Dermis microvascular lymphatic vessel endothelial cell (primary cell): ENCODE measurements at places on chromosomes 4 and X.

DNA sequence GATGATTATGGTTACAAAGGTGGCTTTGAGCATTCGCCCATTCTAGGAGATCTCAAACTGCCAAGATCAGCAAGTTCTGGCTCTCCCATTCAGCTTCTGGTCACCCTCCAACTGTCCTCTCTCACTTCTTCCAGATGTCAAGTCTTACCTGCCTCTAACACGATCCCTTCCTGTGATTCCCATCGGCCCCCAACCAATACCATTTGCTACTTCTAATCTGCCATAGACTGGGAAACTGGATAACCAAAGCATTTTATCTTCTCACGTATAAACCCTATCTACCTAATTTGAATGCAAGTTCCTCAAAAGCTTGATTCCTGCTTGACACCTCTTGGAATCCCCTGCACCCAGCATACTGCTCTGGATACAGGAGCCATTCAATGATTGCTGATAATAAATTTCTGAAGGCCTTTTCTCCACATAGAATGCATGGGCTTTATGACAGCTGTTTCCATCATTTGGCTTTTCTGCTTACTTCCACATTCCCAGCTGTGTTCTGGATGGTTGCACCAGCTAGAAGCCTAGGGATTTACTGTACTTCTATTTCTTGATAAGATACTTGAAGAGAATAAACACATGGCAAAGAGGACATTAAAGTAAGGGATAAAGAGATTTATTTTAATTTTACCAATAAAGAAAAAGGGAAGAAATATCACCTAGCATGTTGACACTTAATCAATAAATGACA, 9.6 kb downstream of the GPC4 start:
- no peak for DNase-seq

- no peak for DNase-seq
These were observed 121.7 kb upstream of the HAND2 start for GRCh38 chr4:173651651-173652282.

GRCh38 chrX:103927030-103927429, 35.4 kb upstream of the TMSB15B start:
- no peak for DNase-seq

DNA sequence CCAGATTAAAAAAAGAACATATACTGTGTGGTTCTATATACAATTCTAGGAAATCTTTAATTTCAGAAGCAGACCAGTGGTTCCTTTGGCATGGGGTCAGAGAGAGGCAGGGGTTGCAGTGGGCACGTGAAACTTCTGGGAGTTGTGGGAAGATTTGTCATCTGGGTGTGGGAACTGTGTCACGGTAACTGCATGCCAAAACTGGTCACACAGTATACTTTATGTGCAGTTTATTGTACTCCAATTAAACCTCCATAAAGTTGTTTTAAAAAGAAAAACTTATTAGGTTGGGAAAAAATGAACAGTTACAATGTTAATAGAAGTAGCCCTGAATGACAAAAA, 26.7 kb upstream of the STS start:
- DNase-seq: no peak

DNA sequence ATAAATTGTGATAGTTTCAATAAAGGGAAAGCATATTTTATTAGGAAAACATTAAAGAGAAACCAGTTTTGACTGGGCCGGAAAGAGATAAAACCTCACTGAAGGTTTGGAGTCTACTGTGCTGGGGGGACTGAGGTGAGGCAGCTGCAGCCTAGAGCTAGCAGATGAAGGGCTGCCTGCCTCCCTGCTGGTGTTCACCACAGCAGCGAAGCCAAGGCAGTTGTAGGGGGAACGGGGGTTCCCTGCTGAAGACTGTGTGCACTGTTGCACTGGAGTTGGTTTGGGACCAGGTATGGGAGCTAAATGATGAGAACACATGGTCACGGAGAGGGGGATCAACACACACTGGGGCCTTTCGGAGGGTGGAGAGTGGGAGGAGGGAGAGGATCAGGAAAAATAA, 546.5 kb upstream of the SMIM31 start:
- DNase-seq: no peak

GRCh38 chrX:72366178-72366577, 60.5 kb upstream of the CITED1 start:
- DNase-seq: no peak

- peak; percentile 17 for DNase-seq
These were observed 284.7 kb downstream of the CAMK2D start for GRCh38 chr4:113476800-113477199.

GRCh38 chr4:2741626-2742025, 14.5 kb downstream of the TNIP2 start:
- DNase-seq: no peak

DNA sequence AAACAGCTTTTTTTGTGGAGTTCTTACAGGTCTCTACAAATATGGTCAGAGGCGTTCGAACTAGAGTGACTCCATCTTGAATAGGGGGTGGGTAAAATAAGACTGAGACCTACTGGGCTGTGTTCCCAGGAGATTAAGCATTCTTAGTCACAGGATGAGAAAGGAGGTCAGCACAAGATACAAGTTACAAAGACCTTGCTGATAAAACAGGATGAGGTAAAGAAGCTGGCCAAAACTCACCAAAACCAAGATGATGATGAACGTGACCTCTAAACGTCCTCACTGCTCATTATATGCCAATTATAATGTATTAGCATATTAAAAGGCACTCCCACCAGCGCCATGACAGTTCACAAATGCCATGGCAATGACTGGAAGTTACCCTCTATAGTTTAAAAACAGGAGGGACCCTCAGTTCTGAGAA, 42.8 kb upstream of the SPP1 start:
- DNase-seq: no peak

DNA sequence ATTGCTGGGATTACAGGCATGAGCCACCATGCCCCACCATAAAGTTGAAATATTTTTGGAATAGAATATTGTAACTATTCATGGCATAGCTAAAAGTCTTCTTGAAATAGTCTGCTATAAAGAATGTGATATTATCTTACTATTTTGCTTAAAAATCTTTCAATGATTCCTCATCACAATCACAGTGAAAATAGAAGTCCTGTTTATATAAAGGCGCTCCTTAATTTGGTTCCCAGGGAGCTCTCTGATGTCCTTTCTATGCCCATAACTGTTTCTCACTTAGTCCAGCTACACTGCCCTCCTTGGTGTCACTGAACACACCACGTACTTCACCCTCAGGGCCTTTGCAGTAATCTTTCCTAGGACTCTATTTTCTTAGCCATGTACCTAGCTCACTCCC, 331.7 kb upstream of the GIMD1 start:
- no peak for DNase-seq

- DNase-seq: no peak
These were observed 57.3 kb upstream of the TRIM2 start for GRCh38 chr4:153146961-153147360.

GRCh38 chr4:121462660-121463261, 81.9 kb upstream of the QRFPR start:
- peak; percentile 77 for DNase-seq

GRCh38 chr4:2858451-2859217, 15.0 kb downstream of the ADD1 start:
- peak; percentile 60 for DNase-seq

DNA sequence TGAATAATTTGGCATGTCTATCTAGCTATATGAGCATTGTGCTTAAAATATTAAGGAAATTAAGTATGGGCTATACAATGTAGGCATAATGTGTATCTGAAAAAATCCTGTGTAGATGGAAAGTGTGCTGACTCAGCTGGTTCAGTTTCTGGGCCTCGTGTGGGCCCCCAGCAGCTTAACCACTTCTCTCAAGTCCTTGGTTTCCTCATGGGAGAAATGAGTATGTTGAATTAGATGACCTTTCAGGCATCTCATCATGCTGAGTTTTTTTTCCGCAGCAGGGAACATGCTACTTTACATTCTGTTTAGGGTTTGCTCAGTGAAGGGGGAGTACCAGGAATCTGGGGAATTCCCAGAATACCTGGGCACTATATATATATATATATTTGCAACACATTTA, 30.5 kb downstream of the RHOH start:
- no peak for DNase-seq

DNA sequence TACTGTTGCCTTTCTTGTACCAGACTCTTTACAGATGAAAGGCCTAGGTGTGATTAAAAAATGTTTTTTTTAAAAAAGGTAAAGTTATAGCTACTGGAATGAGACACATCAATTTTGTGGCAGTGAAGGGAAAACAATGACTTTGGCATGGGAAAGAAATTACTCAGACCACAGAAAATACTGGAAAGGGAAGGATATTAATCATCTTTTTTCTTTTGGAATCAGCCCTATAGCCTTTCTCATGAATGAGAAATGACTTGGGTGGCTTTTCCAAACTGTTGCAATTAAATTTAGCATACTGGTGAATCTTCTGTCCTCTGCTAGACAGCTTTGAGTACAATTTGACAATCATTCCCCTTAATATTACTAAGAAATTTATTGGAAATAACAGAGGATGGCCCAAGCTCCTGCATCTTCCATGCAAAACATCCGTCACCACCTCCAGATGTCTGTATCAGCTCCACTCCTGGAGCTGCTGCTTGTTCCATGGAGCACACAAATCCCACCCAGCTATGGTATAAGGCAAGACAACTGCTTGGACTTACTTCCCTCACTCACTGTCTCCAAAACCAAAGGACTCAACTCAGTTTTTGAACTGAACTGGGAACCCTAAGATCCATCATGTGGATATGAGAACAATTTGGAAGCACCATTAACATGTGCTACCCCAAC, 97.6 kb upstream of the ARSJ start:
- DNase-seq: peak; percentile 42

- no peak for DNase-seq
These were observed 1165.9 kb upstream of the TENM3 start for GRCh38 chr4:181077341-181077740.

- DNase-seq: no peak
These were observed 207.1 kb downstream of the ZNF330 start for GRCh38 chr4:141427726-141428296.

- peak; percentile 76 for DNase-seq
These were observed 18.0 kb upstream of the CYP2U1 start for GRCh38 chr4:107913283-107913899.

GRCh38 chr4:111400741-111401140, 744.5 kb upstream of the FAM241A start:
- no peak for DNase-seq

DNA sequence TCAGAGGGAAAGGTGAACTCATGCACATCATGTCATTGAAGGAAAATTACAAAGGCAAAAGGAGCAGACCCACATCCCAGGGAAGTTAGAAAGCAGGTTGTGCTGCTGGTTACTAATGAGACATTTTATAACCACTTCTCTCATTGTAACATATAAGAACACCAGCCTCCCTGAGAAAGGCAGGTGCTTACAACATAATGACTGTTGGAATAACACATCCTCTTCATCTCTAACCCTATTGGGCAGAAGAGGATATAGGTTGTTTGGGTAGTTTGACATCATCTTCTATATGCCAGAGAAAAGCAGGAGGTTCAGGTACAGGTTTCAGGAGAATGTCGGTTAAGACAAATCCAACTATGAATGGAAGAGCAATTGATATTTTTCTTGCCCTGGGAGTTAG, 77.6 kb downstream of the MAOA start:
- no peak for DNase-seq

DNA sequence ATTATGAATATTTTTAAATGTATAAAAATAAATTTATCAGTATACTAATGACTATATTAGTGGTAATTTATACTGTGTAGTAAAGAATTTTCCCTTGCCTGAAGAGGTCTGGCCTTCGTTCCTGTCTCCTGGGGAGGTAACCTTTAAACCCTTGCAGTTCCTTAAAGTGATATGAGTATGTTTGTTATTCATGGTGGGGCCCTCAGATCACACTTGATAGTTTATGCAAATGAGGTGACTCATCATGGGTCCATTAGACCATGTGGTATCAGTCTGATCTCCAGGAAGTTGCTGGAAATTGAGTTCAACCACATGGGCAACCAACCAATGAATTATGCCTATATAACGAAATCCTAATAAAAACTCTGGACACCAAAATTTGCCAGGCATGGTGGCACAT, 904.1 kb downstream of the RPA4 start:
- no peak for DNase-seq

- peak; percentile 25 for DNase-seq
These were observed 3.1 kb upstream of the MTMR1 start for GRCh38 chrX:150690126-150690525.

GRCh38 chr4:8315435-8316250, 46.1 kb downstream of the HTRA3 start:
- DNase-seq: peak; percentile 67

GRCh38 chr4:1477045-1477840, 71.0 kb upstream of the NKX1-1 start:
- DNase-seq: no peak

- DNase-seq: no peak
These were observed at the start of gene TCEAL5 for GRCh38 chrX:103276581-103277002. TSS of gene TCEAL5 (minus strand) at chrX:103276750. CDS start at chrX:103274563, 2,187 bp downstream.

DNA sequence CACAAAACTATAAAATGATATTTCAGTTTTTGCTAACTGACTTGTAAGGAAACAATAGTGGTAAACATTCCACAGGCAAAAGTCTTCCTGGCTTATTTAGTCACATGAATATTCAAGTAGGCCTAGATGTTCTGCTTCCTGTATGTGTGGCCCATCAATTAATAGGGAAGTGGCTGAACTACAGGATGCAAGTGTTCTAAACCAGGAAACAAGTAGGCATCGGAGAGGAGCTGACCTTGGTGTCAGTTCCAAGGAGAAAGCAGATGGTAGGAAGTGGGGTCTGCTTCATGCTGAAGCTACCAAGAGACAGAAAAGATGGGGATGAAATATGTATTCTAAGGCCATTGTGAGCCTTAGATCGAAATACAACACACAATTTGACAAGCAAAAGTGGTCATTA, 149.7 kb downstream of the ANTXR2 start:
- peak; percentile 14 for DNase-seq

DNA sequence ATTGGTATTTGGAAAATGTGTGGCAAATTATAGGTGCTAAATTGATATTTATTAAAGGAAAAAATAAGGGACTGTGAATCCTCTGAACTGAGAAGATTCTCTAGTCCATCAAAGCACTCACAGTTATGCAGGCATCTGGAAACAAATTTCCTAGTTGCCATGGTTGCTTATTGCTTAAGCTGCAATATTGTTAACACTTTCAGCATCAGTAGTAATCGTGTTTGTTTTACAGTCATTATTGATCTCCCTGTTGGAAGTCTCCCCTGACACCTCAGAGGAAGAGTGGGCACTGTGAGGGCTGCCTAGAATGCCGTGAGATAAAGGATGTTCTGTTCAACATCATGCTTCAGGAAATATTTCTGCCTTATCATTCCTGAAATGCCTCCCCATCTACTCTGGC, 2004.3 kb upstream of the ADGRL3 start:
- no peak for DNase-seq

DNA sequence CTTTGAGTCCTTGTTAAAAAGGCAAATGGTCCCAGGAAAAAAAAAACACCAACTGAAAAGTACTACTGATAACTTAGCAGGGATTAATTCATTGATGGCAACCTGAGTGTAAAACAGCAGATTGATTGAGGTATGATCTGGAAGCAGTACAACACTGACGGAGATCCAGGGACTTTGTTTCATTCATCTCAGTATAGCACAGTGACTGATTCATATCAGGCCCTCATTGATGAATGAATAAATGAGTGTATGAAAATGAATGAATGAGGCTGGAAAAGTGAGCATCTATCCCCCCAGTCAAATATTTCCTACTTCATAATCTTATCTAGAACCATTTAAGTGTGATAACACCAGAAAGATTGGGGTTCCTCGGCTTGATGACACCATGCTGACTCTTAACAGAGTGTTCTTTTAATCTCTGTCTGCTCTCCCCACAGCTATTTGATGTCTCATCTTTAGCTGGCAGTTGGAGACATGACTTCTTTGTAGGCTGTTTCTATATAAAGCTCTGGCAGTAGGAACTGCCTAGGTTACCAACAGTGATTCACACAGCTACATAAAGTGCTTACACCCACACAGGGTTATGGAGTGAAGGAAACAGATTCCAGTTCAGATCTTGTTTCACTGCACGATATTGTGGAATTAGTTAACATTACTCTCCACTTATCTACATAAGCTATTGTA, 18.6 kb upstream of the RNF128 start:
- no peak for DNase-seq
